ENCODE measurements at places on chromosomes 5 and 9.

DNA sequence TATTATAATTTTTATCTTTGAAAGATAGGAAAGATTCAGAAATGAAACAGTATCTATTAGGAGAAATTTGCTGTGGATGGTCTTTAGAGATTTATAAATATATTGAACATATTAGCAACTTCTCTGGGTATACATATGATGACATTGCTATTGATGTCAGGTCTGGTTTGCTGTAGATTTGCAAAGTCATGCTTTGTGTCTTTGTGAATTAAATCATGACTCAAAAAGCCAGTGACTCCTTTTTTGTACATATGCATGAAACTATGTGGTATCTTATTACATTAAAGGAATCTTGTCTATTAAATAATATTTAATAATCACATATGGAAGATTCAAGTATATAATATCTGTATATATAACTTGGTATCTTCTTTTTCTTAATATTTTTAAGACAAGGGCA is 141.9 kb downstream of the ST8SIA4 start:
- DNase-seq, result no peak

- no peak for DNase-seq
Measured at GRCh38 chr9:18056269-18056992, 417.5 kb upstream of the ADAMTSL1 start.

- DNase-seq, result peak; percentile 99
Measured at GRCh38 chr9:79023134-79023580, 548.6 kb upstream of the TLE4 start.

DNA sequence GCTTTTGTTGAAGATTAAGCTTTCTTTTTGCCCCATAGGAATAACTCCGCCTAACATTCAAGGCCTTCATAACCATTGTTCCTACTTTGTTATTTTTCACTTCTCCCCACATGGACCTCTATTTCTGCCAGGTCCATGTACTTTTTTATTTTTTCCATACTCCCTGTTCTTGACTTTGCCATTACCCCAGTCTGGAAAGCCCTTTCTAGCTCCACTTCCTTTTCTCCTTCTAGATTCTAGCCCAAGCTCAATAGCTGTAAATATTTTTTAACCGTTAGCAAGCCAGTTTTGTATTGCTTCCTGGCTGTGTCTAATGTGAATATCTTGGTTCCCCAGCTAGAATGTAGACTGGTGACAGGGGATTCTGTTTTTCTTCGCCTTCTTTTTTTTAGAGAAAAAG is 26.1 kb downstream of the NCBP1 start:
- DNase-seq, result no peak

DNA sequence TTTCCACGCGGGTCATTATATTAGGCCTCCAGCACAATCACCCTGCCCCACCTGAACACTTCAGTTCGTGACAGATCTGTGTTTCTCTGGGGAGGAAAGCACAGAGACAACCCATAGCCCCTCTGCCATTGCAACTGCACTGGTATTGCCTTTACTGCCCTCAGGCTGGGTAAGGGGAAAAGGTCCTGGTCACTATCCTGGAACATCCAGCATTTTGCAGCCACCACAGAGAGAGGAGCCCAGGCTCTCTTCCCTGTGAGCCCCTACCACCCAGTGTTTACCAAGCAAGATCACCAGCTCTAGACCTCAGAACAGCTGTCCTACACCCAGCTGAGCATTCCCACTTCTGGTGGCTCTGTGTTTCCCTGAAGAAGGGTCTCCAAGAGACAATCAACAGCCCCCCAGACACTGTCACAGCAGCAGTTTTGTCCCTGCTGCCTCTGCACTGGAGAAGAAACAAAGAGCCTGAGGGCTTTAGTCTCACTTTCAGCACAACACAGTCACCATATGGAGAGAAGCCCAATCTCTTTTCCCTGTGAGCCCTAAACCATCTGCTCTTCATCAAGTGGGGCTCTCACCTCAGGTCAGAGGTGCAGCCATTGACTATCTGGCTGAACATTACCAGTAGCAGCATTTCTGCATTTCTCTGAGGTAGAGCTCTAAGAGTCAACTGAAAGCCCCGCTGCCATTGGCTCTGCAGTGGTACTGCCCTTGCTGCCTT is 655.2 kb upstream of the FAM174A start:
- DNase-seq, result no peak

GRCh38 chr5:128596071-128596470 is 58.0 kb upstream of the FBN2 start:
- no peak for DNase-seq

DNA sequence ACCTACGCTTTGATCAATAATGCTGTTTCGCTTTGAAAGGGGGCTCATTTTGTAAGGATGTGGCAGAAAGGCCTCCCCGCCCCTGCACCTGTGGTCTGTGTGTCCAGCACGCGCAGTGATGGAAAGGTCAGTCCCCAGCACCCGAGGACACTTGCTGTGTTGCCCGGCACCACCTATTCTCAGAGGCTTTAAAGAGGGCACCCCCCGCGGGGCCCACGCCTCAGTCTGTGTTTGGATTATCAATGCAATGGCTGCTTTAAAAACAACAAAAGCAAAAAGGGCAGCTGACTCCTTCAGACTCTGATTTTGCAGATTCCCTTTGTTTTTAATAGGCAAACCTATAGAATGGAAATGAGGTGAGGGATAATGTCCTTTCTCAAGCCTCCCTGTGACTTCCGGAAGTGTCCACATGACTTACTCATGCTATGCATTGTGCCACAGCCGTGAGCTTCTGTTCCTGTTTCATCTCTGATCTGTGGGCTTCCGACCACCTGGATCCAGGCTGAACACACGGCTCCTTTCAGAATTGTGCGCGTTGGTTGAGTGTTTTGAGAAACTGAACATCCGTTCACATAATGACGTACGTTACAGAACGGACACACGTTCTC is 416.2 kb downstream of the IRX2 start:
- no peak for DNase-seq

Data from A172 (cell line).